ENCODE measurements at places on chromosomes 7 and 10. TPM values are rescaled to one million over a fixed set of nuclear protein-coding genes. Genes with fewer than 3 reads are reported as not detected.

CYP3A4 gene
- not detected for total RNA-seq

SPDYE5 gene
- not detected for total RNA-seq

FOXP2 gene
- total RNA-seq, result not detected

RAB19 gene
- 2.5 TPM for total RNA-seq

CYP3A5 gene
- not detected for total RNA-seq

DDIT4 gene
- 23.1 TPM for total RNA-seq
